ENCODE measurements at places on chromosomes 16 and 17.

- no peak for DNase-seq
These were observed 624 bp downstream of the G6PC3 start for GRCh38 chr17:44071198-44071520.

- no peak for DNase-seq
These were observed 70.2 kb downstream of the SNX11 start for GRCh38 chr17:48177816-48178215.

DNA sequence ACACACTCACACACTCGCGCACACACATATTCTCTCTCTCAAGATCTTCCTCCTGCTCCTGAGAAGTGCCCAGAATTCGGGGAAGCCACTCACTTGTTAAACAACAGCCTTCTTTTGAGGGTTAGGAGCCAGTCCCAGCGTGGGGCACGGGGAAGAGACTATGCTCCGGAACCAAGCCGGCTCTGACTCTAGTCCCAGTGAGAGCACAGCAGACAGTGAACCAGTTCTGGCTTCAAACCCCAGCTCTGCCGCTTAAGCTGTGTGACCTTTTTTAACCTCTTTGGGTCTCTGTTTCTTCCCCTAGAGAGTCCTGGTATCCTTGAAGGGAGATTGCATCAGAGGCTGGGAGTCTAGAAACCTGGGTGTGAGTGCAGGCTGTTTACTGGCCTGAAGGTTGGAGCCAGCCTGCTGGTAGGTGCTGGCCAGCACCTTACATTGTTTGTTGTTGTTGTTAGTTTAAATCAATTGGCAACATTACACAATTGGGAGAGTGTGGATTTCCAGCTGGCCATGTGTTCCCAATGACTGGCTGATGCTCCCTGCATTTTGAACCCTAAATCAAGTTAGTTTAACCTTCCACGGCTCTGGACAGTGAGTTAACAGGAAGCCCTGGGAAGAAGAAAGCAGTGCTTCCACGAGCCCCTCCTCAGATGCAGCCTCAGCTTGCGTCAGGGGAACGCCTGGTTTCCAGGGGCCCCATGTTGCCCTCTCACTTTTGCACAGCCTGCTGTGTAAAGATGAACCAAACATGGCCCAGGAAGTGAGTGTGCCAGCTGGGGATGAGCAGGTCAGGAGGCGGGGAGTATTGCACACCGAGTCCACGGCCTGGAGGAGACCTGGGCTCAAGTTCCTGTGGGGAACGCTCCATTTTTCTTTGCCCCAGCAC, 71.5 kb downstream of the GAS7 start:
- DNase-seq: no peak

DNA sequence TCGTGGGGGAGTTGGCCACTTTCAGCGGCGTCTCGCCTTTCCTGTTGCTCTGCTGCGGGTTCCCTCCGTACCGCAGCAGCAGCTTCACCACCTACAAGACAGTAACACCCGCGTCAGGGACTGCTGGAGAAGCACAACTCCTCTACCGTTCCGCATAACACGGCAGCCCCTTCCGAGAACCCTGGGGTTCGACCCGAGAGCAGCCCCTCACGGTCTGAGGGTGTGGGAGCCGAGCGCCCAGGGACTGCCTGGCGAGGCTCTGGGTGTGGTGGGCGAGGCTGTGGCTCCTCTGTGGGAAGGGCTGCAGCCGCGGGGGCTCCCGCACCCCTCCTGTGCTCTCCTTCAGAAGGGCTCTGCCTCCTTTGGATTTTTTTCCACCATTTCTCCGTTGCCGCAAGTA, 68.6 kb downstream of the ZNF778 start:
- no peak for DNase-seq

- no peak for DNase-seq
These were observed 108.3 kb upstream of the ZNF750 start for GRCh38 chr17:82948081-82948511.

GRCh38 chr16:48575471-48576050, 34.4 kb downstream of the N4BP1 start:
- no peak for DNase-seq

GRCh38 chr17:48143629-48144028, 36.1 kb downstream of the SNX11 start:
- DNase-seq: no peak

Data from CD4-positive, alpha-beta T cell treated with Interleukin-4 for 1 hour (primary cell).